ENCODE measurements at places on chromosomes 16 and 17.

DNA sequence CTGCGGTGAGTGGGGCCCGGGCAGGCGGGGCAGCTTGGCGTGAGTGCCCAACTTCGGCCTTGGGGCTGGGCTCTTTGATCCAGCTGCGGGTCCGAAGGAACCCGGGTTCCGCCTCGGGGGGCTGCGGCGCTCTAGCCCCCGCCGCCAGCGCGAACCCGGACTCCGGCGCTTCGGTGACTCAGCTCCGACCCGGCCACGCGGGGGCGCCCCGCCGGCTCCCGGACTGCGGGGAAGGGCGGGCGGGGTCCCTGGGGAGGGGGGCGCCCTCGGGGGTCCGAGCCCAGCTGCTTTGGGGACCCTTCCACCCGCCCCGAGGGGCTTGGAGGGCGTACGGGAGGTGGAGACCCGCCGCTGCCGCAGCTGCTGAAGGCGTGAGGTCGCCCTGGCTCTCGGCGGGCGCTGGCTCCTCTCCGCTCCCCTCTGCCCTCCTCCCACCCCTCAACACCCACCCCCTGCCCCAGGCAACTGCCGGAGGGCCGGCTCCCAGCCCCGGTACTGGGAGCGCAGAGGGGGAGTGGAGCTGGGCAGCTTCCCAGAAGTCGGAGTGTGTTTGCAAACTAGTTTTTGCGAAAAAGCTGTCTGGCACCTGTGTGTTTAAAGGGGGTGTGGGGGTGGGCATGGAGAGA, 516 bp downstream of the CPNE2 start:
- peak; percentile 23 for DNase-seq

GRCh38 chr17:44844390-44844830, 3.3 kb upstream of the HIGD1B start:
- no peak for DNase-seq

DNA sequence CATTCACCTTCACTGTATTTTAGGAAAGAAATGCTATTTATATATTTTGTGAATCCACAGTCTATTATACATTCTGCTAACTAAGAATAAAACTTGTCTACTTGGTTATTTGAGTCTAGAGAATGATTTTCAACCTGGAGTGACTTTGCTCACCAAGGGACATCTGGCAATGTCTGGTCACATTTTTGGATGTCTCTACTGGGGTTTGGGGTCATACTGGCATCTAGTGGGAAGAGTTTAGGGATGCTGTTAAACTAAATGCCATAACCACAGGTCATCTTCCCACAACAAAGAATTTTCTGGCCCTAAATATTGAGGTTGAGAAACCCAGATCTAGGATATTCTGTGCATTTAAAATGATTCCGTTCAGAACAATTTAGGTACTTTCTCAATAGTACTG, 26.0 kb downstream of the KCNJ16 start:
- no peak for DNase-seq

- DNase-seq = no peak
These were observed 10.3 kb upstream of the TVP23A start for GRCh38 chr16:10828851-10829366.

DNA sequence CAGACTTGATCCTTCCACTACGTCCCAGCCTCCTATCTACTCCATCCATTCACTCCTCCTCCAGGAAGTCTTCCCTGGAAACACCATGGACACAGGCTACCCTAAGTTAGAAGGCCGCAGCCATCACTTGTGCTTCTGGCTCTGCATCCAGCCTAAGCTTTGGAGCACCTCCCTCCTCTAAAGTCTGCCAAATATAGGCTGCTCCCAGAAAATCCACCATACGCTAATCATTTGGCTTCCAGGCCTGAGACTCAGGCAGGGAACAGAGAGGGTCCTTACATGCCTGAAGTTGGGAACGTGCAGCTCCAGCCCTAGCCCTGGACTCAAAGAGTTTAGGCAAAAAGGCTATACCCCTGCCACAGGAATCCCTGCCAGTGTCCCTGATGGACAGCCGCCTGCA, 6.7 kb downstream of the PCGF2 start:
- no peak for DNase-seq

DNA sequence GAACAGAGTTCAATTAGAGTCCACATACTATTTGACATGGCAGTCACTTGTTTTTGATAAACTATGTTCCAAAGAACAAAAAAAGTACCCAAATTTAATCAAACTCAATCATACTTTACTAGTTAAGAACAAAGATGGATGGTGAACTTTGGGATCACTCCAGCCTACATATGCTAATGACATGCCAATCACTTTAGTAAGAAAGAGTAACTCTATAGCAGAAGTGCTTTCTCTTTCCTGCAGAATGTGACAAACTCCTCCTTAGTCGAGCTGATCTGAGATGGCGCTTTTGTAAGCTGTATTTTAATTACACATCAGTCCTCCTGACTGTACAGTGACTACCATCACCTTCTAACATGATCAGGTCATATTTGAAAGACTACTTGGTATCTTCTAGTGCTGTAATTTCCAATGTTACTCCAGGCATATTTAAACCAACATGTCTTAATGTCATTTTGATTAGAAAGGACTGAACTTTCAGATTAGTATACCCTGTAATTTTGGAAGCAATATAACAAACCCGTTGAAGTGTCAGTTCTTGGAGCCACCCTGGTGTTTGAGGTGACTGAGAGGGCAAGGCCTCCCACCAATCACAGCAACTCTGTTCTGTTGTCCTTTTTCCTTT, 4.1 kb downstream of the NETO2 start:
- DNase-seq = no peak

- DNase-seq = no peak
These were observed 71.0 kb downstream of the CMC2 start for GRCh38 chr16:80935691-80936090.

- peak; percentile 65 for DNase-seq
These were observed 76.1 kb downstream of the RAI1 start for GRCh38 chr17:17757391-17757791.

DNA sequence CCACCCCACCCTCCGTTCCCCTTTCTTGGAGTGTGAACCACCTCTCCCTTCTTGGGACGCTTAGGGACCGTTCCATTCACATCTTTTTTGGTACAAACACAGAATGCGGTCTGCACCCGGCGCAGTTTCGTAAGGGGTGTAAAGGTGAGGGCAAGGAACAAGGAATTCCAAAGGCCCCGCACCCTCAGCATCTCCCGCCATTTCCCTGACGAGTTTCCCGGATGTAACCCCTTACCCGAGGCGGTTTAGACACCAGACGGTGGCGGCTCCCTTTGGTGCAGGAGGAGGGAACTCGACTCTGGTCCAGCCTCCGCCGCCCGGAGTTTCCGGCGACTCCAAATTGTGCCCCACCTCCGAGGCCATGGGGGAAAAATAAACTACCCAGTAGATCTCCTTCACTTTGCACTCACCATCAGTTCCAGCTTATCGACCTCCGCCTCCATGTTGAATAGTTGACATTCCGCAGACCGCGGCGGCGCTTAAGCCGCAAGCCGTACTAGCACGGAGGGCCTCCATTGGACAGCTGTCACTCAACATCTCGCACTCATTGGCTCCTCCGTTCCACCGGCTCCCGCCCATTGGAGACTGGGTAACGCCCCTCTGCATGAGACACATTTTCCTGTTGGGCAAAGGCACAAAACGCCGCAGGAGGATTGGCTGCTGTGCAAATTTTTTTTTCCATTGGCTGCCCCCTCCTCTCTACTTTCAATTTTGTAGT, at the start of gene SKA2:
TSS of gene SKA2 (minus strand) at position 466 of the 718 bp plus-strand sequence. CDS start at position 443, 23 bp downstream.
- DNase-seq = peak; percentile 100

DNA sequence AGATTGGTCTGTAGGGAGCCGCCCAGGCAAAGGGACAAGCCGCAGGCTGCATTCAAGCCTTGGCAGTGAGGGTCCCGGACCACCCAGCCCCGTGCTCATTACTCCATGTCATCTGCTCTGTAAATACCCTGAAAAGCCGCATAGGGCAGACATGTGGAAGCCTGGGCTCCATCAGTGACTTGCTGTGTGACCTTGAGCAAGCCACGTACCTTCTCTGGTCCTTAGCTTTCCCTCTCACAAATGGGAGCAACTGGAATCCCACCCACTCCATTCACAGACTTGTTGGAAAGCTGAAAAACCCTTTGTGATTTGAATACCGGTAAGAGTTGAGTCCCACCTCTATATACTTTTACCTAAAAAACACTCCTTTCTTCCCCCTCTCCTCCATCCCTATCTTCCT, 11.9 kb downstream of the CAMKK1 start:
- no peak for DNase-seq

DNA sequence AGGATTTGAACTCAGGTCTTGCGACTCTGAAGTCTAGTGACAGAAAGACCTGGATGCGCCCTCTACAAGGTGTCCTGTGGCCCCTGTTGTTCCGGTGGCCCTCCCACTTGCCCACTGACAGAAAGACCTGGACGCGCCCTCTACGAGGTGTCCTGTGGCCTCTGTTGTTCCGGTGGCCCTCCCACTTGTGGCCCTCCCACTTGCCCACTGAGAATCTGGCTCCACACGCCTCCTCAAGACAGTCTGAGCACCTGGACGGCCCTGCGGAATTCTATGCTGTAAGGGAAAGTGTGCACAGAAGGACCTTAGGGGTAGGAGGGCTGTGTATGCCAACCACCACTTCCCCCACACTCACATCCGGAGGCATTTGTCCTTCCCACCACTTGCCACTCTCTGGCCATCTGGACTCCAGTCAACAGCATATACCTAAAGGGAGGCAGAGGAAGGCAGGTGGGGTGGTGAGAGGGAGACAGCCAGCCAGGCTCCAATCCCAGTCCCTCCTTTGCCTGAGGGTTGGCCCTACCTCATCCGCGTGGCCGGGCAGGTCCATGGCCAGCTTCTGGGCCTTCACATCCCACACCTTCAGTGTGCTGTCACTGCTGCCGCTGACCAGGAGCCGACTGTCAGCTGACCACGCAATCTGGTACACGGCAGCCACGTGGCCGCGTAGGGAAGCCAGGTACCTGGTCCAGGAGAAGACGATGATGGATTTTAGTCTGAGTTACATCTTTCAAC, 9.1 kb downstream of the NLE1 start:
- DNase-seq = no peak

DNA sequence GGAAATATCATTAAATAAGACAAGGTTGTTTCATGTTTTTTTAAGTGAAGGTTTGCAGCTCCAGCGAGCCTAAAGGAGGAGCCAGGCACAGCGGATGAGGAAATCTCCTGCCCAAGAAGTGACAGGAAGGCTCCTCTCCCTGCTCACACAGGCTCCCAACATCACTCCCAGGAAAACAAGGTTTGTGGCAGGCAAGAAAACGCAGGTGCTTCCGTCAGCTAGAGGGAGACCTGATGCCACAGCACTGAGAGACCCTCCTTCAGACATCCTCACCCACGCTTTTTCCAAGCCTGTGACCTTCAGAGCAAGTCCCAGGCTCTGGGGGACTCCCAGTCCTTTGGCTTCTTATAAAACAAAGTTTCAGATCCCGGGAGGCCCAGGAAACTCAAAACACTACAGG, 89.7 kb downstream of the ZNF423 start:
- no peak for DNase-seq

GRCh38 chr17:18037486-18037885, 1.5 kb downstream of the ATPAF2 start:
- no peak for DNase-seq

GRCh38 chr16:83727018-83727417, 80.8 kb upstream of the HSBP1 start:
- DNase-seq = no peak

DNA sequence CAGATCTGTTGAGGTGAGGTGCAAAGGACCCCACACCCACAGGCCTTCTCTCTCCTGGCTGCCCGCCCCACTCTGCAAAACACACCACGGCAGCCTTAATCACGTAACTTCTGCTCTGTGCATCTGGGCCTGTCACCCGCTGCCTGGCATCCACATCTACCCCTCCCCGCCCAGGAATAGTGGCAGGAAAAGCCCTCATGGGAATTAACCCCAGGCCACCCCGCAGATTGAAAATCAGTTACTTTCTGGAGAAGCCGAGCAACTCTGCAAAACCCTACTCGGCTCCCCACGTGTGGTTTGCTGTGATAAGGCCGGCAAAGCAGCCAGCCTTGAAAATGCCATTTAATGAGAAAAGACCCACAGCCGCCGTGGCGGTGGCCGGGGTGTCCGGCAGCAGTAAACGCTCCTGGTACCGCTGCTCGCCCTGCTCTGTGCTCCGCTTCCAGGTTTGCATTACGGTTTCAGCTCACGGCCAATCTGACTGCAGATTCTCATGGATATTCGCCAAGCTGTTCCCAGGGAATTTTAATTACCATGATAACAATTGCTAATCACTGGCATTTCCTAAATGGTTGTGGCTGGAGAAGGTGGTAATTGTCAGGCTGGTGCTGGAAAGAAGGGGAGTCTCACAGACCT, 78.0 kb upstream of the DOC2B start:
- DNase-seq = no peak

GRCh38 chr16:740764-741505, at the start of gene CIAO3:
Gene CIAO3 (minus strand): TSS chr16:740997. CDS start chr16:740985, 12 bp downstream.
- peak; percentile 91 for DNase-seq

- DNase-seq = no peak
These were observed 6.2 kb upstream of the ELAC2 start for GRCh38 chr17:13024016-13024415.

DNA sequence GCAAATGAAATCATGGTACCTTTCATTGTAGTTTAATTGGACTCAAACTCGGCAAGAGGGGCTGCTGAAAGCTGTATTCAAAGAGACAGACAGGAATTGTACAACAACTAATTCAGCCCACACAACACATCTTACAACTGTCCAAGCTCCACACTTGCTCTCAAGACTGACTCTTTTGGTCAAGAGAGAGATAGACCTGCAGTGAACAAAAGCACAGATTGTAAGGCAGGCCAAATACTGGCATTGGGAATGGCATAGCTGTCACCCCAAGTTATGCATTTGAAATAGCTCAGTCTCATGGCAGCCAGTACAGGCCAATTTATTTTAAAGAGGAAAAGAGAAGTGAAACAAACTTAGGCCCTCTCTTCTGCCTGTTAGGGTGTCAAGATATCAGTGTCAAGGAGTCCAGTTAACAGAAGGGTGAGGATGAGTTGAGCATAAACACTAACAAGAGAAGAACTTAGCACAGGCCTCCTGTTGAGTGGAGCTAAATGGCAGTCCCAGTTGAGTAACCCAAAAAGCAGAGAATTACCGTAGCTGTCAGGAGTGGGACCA, 215.7 kb downstream of the IRX3 start:
- DNase-seq = no peak

DNA sequence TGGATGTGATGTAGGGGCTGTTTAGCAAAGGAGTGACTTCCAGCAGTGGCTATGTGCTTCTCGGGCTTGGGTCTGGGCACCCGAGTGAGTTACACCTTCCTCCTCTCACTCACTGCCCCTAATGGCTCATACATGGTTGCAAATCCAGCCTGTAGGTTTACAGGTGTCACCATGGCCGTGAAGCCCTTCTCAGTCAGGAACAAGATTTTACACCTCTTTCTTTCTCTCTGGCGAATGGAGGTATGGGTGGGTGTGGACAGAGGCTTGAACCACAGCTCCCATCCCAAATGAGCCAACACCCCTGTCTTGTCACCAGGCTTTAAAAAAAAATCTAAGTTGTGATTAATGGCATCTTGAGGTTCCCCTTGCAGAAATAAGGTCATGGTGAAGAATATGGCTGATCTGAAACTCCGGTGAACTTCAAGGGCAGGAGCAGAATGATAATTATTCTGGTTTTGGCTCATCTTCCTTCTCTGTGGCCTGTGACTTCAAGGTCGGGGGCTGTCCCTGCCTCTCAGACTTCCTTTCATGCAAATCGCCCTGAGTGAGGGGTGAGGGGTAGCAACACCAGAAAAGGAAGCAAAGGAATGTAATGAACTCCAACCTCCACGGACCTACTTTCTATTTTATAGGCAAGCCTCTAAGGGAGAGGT, 331.2 kb downstream of the MAF start:
- no peak for DNase-seq
